ENCODE measurements at places on chromosomes 2 and 18.

GRCh38 chr2:63850649-63851048 is 9.0 kb downstream of the UGP2 start:
- DNase-seq, result no peak

DNA sequence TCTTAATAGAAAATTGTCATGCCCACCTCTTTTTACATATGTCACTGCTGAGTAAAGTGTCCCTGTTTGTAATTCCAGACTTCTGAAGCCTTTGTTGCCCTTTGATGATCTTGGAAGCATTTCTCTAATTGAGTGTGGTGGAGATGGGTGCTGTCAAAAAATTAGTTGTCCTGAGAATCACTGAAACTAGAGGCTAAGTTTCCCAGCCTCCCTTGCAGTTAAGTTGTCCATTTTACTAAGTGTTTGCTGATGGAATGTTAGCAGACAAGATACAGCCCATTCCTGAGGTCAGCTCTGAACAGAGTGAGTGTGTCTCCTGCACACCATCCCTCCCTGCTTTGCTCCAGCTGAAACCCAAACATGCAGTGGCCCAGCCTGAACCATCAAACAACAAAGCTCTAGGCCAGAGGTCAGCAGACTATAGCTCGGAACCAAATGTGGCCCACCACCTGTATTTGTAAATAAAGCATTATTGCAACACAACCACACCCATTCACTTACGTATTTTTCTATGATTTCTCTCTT is 28.1 kb upstream of the TMEM177 start:
- DNase-seq, result no peak

- no peak for DNase-seq
Observed at GRCh38 chr18:62717925-62718800, 2.8 kb downstream of the PHLPP1 start.

DNA sequence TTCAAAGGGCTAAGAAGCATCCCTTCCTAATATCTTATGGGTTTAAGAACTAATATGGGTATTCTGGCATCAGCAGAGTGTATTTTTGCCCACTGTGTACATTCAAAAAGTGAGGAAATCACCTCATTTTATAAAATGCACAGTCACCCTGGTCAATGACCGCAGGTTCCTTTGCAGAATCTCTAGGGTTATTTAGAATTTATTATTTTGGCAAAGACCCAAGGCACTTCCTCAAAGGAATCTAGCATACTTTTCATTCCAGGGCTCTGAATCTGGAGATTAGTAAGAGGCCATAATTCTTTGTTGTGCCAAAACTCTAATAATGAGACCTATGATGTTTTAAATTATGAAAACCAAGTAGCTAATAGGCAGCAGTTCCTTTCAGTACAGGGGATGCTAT is 27.2 kb upstream of the CDH2 start:
- no peak for DNase-seq

- no peak for DNase-seq
Observed at GRCh38 chr2:105786231-105787230, 41.8 kb downstream of the NCK2 start.

- no peak for DNase-seq
Observed at GRCh38 chr2:122422384-122422991, 667.0 kb downstream of the TSN start.

DNA sequence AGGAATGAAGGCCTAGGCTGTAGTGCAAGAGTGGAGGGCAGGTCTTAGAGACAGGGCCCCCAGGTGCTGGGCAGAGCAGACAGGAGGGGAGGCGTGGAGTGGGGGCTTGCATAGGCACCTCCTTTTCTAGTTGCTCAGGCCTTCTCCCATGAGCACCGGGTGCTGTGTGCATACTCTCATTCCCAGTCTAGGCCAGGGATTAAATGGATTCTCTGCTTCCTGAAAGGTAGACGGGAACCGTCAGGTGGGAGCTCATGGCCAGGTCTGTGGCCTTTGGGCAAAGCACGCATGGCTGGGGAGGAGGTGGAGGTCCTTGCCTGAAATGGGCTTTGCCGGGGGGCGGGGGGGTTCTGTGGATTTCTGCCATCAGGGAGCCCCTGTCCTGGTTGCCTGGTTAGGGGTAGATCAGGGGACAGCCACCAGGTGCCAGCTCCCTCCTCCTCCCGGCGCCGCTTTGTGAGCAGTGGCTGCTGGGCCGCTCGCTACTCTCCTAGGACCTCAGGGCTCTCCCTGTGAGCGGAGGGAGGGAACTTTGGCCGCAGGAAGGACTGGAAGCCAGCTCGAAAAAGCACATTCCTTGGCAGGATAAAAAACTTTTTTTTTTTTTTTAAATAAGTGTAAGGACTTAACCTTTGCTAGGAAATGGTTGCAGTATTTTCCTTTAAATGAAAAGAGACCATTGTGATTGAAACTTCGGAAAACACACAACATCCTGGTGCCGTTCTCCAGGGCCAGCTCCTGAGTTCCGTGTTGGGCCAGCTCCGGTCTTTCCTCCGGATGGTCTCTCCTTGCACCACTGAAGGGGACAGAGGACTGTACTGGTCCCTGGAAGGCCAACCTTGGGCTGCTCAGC is 82.8 kb upstream of the HAAO start:
- no peak for DNase-seq

- DNase-seq, result no peak
Observed at GRCh38 chr2:164014791-164015190, 279.0 kb upstream of the FIGN start.

DNA sequence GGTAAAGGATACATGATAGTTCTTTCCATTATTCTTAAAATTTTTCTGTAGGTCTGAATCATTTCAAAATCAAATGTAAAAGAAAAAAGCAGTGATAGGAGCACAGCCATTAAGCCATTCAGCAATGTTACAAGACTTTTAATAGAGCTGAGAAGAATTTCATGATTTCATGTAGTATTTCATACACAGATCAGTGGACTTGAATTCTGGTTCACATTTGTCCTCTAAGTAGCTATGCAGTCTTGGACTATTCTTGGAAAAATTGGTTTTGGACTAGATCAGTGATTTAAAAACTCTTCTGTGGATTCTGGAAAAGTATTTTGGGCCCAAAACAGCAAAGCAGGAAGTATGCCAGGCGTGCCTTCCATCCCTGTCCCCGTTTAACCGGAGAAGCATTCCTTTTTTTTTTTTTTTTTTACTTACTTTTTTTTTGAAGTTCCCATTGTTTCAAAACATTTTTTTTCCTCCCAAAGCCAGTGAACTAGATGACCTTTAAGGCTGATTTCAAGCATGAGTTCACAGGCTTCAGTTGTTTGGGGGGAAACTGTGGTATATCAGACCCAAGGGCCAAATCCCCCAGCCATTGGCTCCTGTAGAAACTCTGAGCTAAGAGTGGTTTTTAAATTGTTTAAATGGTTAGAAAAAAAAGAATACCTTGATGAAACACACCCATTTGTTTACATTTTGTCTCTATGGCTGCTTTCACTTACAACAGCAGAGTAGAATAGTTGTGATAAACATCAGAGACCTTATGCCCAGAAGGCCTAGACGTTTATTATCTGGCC is 17.5 kb upstream of the POLI start:
- DNase-seq, result no peak

- peak; percentile 70 for DNase-seq
Observed at GRCh38 chr2:172437419-172438341, 10.3 kb downstream of the ITGA6 start.

DNA sequence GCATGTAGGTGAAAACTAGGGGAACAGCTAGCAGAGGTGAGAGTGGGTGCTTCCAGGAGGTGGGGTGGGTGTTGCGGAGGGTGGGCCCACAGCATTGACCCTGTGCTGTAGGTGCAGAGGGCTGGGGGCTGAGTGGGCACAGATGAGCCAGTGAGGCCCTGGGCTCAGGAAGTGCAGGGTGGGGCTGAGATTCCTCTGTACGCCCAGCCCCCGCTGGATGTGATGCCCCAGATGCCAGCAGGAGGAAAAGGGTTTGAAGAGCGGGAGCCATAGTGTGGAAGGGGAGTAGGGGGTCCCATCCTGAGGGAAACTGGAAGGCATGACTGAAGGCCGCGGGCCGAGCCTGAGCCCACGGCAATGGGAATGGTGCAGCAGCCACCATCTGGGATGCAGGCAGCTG is 14.1 kb upstream of the OTOS start:
- peak; percentile 1 for DNase-seq

DNA sequence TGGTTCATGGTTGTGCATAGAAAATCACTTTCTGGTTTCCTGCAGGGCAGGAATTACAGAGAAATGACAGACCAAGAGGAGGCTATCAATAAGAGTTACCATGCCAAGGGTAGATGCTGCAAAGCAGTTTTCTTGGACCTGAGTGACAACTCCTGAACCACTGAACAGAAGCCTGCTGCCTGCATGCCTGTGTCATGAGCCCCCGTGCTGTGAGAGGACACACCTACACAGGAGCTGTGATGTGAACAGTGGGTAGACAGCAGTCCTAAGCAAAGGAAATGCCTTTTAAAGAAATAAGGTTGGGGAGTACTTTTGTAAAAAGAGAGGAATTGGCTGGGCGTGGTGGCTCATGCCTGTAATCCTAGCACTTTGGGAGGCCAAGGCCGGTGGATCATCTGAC is 54.2 kb upstream of the CREB1 start:
- no peak for DNase-seq

- no peak for DNase-seq
Observed at GRCh38 chr2:62382122-62382521, 123.9 kb downstream of the TMEM17 start.

DNA sequence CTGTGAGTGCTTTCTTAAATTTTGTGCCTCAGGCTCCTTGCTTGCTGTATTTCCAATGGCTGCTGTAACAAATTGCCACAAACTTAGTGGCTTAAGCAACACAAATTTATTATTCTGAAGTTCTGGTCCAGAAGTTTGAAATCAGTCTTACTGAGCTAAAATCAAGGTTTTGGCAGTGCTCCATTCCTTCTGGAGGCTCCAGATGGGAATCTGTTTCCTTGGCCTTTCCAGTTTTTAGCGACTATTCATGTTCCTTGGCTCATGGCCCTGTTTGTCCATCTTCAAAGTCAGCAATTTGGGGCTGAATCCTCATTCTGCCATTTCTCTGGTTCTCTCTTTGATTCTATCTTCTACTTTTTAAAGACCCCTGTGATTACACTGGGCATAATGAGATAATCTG is 31.8 kb downstream of the STRADB start:
- no peak for DNase-seq

DNA sequence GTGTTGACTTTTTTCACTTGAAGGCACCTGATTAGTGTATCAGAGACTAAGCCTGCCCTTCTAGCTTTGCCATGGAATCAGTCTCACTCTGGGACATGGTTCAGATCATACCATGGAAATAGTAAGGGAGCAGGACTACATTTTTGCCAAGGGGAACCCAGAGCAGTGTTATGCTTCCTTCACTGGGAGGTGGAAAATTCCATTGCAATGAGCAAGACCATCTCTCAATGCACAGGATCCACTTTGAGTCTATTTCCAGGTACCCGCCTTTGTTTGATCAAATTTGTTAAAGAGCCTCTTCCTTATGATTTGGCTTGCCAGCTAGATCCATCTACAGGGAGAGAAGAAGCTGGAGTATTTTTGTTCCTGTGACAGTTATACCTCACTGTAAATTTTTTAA is 395.8 kb downstream of the MTX2 start:
- no peak for DNase-seq

GRCh38 chr2:57575700-57576268 is 470.8 kb upstream of the VRK2 start:
- no peak for DNase-seq

- no peak for DNase-seq
Observed at GRCh38 chr18:75482880-75483279, 55.4 kb upstream of the SMIM21 start.

GRCh38 chr2:188345020-188345419 is 53.3 kb downstream of the GULP1 start:
- no peak for DNase-seq

DNA sequence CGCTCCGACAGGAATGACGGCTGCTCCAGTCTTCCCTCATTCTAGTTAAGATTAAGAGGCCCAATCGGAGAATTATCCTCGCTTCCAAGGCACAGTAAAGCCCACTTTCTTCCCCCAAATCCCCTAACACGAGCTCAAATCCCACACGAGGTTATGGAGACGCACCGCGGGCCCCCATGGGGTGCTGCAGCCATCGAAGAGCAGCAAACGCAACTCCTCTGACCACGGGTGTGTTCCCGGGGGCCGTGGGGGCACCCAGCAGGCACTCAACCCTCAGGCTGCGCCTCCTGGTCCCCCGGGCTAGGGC is 446 bp downstream of the COPS9 start:
- no peak for DNase-seq

- no peak for DNase-seq
Observed at GRCh38 chr18:78430131-78430758, 549.4 kb upstream of the SALL3 start.

DNA sequence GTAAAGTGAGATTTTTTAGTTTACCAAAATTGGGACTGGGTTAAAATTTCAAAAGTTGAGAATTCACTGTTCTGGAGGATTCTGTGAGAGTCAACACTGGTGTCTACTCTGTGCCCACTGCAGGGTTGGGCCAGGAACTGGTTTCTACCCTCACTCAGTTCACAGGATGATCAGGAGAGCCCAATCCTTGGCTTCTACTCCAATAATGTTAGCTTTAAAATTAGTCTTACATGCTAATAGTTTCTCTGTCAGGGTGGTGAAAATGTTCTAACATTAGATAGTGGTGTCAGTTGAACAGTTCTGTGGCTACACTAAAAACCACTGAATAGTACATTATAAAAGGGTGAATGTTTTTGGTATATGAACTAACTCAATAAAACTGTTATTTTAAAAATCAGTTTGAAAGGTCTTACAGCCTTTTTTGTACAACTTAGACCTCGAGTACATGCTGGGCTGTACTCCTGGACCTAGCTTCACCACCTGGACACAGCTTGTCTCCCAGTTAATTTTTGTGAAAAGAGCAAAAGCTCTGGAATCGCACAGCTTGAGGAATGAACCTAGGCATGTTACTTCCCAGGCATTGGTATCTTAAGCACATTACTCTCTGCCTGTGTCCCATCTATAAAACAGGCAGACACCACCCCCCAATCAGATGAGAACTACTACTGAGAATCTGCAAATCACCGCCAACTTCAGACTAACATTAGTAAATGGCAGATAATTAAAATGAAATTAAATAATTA is 44.4 kb downstream of the ACVR1 start:
- DNase-seq, result no peak

- DNase-seq, result no peak
Observed at GRCh38 chr2:26994983-26995382, 24.5 kb downstream of the MAPRE3 start.

DNA sequence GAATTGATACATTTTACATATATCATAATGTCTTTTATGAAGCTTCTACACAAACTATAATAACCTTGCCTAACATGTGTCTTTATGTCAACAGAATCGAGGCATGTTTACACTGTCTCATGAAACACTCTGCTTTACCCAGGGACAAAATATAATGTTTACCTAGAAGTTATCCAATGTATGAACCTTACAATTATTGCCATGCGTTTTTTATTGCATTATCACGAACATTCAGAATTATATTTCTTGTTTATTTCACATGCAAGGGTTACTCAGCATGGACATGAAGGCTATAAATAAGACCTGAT is 19.8 kb downstream of the LONRF2 start:
- DNase-seq, result no peak

DNA sequence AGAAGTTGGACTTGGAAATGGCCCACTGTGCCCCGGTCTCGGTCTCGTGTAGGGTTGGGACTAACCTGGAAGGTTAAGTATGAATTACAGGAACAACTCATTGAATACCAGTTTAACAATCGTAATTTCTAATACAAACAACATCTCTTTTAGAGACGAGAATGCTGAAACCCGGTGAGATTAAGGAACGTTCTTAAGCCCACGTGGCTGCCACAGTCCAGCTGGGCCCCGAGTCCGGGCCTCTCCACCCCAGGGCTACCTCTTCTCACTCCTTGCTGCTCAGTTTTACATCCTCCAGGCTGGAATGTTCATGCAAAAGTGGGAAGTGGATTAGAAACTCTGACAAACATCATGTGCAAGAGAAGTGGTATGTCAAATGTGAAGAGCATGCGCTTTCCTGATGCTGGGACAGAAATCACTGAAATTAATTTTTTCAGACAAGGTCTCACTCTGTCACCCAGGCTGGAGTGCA is 29.4 kb downstream of the NGEF start:
- DNase-seq, result no peak

All from activated naive CD4-positive, alpha-beta T cell treated with anti-CD3 and anti-CD28 coated beads, Interleukin-2, amount 50 U/mL, for 16 hours (primary cell).